Right lung (tissue), 10 donors: ENCODE measurements at places on chromosomes 12 and 14. TPM values are rescaled to one million over a fixed set of nuclear protein-coding genes. Genes with fewer than 3 reads are reported as not detected.

- no peak for DNase-seq
These were observed 13.7 kb downstream of the CFL2 start for GRCh38 chr14:34700622-34701130.

GRCh38 chr12:104604995-104605675 lies 148.4 kb downstream of the CHST11 start:
- no peak for DNase-seq

MBIP gene
- 174 TPM for polyA plus RNA-seq

GRCh38 chr12:69701826-69702225 lies 2.7 kb upstream of the BEST3 start:
- no peak for DNase-seq

DNA sequence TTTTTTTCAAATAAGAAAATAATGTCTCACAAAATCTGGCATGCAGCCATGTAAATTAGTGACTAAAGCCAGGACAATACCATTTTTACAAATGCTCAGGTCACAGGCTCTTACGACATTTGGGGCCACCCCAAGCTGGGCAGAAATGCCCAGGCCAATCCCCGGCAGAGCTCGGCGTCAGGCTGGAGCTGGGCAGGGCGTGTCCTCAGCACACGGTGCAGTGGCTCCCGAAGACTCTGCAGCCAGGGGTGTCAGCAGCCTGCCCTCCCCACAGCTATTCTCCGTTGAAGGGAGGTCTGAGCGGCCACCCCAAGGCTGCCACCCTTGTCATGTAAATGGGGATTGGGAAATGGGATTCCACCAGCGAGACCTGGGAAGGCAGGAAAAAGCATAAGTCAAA lies 158.6 kb downstream of the DICER1 start:
- DNase-seq: no peak

PMEL gene
- polyA plus RNA-seq: 2.5 TPM

PTGER2 gene
- polyA plus RNA-seq: 3.9 TPM

LRRC43 gene
- 4.5 TPM for polyA plus RNA-seq

C3AR1 gene
- polyA plus RNA-seq: 4.4 TPM

- DNase-seq: no peak
These were observed 337.1 kb downstream of the PCNX1 start for GRCh38 chr14:71244341-71244740.

GRCh38 chr12:49646871-49647654 lies 23.7 kb downstream of the PRPF40B start:
- no peak for DNase-seq

KSR2 gene
- polyA plus RNA-seq: 0.26 TPM

LRP1-AS gene
- polyA plus RNA-seq: 0.91 TPM

LPAR5 gene
- 2.1 TPM for polyA plus RNA-seq

HOXC11 gene
- polyA plus RNA-seq: not detected

ALDH2 gene
- 79.3 TPM for polyA plus RNA-seq

GRCh38 chr14:21822109-21822508 lies 148.5 kb upstream of the OR4E1 start:
- no peak for DNase-seq

PAPLN gene
- polyA plus RNA-seq: 15.9 TPM

- no peak for DNase-seq
These were observed 189.3 kb downstream of the ITPR2 start for GRCh38 chr12:26643532-26644315.

DNA sequence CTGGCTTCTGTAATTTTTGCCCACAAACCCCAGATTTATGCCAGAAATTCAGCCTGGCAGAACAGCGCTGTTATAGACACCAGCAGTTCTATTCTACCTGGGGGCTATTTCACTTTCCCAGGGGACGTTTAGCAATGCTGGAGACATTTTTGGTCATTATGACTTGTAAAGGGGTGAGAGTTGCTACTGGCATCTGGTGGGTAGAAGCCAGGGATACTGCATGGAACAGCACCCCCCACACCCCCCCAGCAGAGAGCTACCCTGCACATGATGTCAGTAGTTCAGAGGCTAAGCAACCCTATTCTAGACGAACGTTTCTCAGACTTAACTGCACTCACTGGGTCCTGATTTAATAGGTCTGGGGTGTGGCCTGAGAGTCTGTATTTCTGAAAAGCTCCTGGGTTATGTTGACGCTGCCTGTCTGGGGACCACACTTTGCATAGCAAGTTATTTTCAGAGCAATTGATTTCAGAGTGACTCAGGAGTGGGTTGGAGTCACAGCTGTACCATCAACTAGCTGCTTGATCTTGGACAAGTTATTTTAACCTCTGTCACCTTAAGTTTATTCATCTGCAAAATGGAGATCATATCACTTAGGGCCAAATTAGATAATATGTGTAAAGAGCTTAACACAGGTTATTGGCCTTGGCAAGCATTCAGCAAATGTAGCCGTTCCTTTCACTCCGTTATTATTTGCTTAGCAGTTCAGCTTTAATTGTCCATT lies 48.5 kb downstream of the CHST11 start:
- DNase-seq: no peak

DNA sequence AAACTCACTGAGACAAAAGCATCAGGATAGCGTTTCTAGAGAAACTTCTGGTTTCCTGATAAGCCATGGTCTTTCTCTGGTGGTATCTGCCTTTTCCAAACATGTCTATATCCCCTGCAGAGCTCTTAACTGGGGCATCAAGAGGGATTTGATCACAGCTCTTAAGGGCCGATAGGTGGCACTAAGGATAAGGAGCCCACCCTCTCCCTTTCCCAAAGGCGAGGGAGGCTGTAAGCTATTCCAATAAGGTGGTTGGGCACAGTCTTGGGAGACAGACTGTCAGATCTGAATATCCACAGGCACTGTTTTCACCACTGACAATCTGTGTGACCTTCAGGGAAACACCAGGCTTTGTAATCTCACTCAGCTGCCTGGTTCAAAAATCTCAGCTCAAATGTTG lies 206.0 kb downstream of the ADGRD1 start:
- no peak for DNase-seq

WIF1 gene
- 209 TPM for polyA plus RNA-seq

TBC1D30 gene
- polyA plus RNA-seq: 5.2 TPM

DNA sequence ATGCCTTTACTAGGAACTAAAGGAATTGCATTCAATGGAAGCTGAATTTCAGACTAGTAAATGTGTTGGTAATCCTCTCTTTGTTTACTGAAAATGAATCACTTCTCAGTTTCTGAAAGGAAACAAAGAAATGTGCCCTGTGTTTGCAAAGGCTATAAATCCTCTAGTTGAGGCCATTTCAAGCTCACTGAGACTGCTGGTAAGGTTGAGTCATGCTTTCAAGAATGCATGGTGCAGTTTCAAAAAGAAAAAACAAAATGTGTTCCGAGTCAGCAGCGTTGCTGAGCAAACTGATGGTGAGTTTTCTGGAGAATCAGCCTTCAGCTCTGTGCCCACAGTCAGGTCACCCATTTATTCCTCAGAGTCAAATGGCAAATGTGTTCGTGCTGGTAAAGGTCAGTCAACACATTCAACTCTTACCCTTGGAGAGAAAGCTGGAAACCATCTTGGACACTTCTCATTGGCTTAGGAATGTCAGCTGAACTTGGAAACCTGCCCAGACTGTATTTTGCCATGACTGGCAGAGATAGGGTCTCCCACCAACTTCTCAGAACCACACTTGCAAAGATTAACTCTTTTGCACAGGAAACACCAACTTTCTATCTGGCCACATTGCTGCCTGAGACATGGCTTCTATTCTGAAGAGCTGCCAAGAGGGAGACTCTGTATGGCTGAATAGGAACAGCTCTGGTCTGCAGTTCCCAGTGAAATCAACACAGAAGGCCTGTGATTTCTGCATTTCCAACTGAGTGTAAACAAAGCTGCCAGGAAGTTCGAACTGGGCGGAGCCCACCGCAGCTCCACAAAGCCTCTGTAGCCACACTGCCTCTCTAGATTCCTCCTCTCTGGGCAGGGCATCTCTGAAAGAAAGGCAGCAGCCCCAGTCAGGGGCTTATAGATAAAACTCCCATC lies 484.4 kb downstream of the ATP23 start:
- DNase-seq: peak; percentile 11

DNA sequence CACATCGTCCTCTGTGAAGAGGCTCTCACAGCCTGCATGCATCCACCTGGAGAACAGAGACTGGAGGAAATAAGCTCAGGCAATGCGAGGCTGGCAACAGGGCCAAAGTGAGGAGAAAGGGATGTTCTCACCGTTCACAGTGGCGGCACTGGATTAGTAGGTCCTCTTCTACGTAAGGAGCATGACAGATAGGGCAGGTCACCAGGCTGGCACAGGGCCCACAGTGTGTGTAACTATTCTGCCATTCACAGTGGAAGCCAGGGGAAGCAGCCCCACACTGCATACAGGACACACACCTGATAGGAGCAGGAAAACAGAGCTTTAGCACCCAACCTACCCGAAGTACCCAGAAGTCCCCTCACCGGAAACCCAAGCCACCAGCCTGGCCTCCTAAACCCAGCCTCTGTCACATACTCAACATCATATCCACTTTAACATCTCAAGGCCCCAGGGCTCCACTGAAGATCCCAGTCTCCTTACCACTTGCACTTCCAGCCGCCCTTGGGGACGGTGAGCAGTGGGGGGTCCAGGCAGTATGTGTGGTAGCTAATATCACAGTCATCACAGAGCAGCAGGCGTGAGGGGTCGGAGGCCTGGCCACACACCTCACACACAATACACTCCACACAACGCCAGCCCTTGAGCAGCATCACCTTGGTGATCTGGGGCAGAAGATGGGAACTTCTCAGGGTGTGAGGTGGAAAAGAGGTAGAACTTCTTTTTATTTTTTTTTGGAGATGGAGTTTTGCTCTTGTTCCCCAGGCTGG lies 14.3 kb downstream of the KMT2D start:
- no peak for DNase-seq

DNA sequence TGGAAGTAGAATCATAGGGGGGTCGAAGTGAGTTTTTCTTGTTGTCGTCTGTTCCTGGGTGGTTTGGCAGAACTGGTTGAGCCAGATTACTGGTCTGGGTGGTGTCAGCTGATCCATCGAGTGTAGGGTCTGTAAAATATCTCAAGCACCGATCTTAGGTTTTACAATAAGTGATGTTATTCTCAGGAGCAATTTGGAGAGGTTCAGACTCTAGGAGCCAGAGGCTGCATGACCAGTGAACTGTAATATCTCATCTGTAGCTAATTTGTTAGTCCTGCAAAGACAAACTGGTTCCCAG lies 9.7 kb upstream of the SERPINA1 start:
- DNase-seq: no peak
